Chondrocyte (in vitro differentiated cells): ENCODE measurements at places on chromosomes 1 and 21. TPM values are rescaled to one million over a fixed set of nuclear protein-coding genes. Genes with fewer than 3 reads are reported as not detected.
A peak's percentile ranks its signal among the peaks of the same experiment; 100 is the strongest.

GRCh38 chr1:3313576-3313950 lies 140.9 kb upstream of the ARHGEF16 start:
- peak overlapping the region; percentile 51 for H3K4me3 ChIP-seq
- H3K27me3 ChIP-seq = no peaks in the 10 kb centered on the region
- H3K36me3 ChIP-seq = peaks cover 1% of the 10 kb centered on the region
- peak overlapping the region; percentile 100 for H3K27ac ChIP-seq

DNA sequence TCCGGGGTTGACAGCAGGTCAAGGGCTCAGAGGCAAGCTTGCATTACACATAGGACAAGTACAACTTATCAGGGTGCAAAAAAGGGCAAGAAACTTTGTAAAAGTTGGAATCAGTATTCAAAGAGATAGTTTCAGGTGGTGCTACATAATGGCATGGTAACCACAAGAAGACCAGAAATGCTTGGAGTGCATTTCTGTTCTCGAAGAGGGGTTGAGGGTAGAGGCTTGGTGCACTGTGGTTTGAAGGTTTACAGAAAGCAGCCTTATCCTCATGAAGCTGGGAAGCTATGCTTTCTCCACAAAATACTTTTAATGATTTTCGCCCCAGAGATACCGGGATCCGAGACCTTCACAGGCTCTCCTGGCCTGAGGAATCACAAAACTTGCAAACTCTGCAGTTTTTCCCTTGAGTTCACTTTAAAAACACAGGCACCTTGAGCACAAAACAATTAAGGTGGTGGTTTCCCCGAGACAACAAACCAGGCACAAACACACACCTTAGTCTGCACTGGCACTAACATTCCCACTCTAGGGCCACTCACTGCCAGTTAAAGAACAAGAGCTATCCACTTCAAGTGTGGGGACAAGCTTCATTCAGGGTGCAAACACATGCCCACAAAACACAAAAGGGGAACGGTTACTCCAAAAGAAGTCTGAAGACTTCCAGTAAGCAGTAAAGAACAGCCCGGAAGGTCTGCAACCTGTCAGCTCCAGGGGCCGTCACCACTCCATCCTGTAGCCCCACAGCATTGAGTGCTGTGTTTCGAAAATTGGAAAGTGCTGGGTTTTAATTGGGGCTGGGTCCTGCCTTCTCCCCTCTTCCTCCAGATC lies 29.8 kb upstream of the NFIA start:
- H3K4me1 ChIP-seq = peaks cover 45% of the 10 kb centered on the region
- no peak overlapping the region for H3K27ac ChIP-seq
- H3K4me3 ChIP-seq = no peak overlapping the region
- H3K36me3 ChIP-seq = no peaks in the 10 kb centered on the region
- no peaks in the 10 kb centered on the region for H3K27me3 ChIP-seq

DNA sequence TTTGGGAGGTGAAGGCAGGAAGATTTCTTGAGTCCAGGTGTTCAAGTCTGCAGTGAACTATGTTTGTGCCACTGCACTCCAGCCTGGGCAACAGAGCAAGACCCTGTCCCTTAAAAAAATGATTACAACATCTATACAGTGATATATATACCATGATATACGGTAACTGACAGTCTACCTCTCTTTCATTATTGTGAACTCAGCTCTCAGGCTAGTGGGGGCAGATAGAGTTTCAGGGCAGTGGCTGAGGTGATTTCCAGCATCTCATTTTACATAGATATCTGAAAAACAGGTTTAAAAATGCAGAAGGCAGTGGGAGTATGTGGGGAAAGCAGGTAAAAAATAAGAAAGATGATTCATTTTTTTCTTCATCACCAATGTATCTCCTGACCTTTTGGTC lies 8.1 kb upstream of the NTNG1 start:
- no peaks in the 10 kb centered on the region for H3K36me3 ChIP-seq
- no peak overlapping the region for H3K27ac ChIP-seq
- DNase-seq = no peak
- no peak overlapping the region for H3K4me3 ChIP-seq

DNA sequence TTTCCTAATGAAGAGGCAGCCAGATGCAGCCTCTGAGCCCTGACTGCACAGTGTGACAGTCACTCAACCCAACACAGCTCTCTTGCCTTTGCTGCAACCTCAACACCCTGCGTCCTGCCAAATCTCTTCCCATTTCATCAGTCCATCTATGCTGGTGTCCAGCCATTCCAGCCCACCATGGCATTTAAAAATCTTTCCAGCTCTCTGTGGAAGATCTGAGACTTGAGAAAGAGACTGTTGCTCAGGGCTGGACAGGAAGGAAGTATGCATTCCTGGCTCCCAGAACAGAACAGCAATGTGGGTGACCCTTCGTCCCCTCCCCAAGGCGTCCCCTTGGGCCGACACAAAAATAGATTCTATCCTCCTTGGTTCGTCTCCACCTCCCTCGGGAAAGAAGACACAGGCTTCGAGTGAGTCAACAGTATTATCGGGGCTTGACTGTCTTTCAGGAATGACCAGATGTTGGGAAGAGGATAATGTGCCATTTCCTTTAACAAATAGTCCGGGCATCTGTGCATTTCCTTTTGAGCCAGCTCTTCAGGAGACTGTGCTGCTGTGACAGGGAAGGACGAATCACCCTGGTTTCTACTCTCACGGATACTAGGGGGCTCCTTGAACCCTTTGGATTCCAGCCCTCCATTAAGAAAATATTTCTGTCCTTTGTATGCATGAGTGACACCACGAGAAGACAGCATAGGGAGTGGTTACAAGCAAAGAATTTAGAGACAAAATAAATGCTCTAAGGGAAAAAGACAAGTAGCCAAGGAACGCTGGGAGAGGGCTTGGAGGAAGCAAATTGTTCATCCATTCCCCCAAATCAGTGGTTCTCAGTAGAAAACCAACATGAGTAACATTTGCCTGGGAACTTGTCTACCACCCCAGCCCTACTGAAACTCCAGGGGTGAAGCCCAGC lies 111.4 kb upstream of the CDC42BPA start:
- no peaks in the 10 kb centered on the region for H3K36me3 ChIP-seq
- no peaks in the 10 kb centered on the region for H3K27me3 ChIP-seq
- H3K4me3 ChIP-seq = peak overlapping the region; percentile 42
- H3K4me1 ChIP-seq = peaks cover 53% of the 10 kb centered on the region

DNA sequence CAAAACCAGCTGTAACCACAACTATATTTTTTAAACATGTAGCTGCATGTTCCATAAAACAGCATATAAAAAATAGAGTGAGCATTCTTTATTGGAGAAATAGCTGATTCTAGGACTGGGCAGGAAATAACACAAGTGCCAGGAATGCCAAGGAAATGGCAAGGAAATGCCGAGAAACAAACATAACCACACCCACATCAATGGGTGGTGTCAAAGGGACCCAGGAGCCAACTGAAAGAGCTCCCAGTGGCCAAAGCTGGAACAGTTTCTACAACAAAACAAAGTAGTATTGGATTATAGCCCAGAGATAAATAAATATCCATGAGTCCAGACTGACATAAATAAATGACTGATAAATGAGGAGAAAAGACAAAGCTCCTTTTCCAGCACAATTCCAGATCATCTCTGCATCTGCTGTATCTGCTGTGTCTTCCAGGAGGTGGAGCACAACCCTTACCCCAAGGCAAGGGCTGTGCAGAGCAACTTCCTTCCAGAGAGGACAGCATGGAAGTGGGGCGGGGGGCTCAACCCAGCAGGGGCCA lies 28.1 kb downstream of the ADARB1 start:
- H3K4me3 ChIP-seq = no peak overlapping the region
- peak overlapping the region; percentile 77 for H3K27ac ChIP-seq
- peaks cover 1% of the 10 kb centered on the region for H3K36me3 ChIP-seq
- H3K4me1 ChIP-seq = peaks cover 78% of the 10 kb centered on the region
- no peak for DNase-seq

- no peak overlapping the region for H3K27ac ChIP-seq
- H3K4me3 ChIP-seq = no peak overlapping the region
- H3K4me1 ChIP-seq = peaks cover 21% of the 10 kb centered on the region
- no peaks in the 10 kb centered on the region for H3K36me3 ChIP-seq
Measured at GRCh38 chr1:99627615-99628014, 18.3 kb upstream of the PALMD start.

DNA sequence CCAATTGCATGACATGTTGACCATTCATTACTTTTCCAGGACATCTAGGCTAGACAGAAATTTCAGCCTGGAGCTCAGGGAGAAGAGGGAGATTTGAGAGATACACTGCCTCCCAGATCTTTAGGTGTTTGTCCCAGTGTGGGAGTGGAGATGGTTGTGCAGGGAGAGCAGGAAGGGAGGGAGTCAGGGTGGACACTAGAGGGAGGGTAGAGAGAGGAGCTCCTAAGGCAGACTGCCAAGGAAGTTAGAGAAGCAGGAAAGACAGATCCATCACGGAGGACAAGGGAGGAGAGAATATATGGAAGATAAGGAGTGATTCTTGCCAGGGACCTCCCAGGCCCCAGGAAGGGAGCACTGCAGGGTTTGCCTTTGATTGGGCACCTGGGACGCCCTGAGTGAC lies 8.7 kb downstream of the CDCA8 start:
- no peaks in the 10 kb centered on the region for H3K27me3 ChIP-seq
- peaks cover 11% of the 10 kb centered on the region for H3K4me1 ChIP-seq
- peaks cover 5% of the 10 kb centered on the region for H3K36me3 ChIP-seq
- H3K4me3 ChIP-seq = no peak overlapping the region
- no peak overlapping the region for H3K27ac ChIP-seq

KCNJ15 gene
- total RNA-seq = 0.21 to 0.80 TPM (median 0.27 TPM) in 3 replicates

NMNAT2 gene
- total RNA-seq = 3.0 to 5.5 TPM (median 4.9 TPM) in 3 replicates
